Lung microvascular endothelial cell (primary cell): ENCODE measurements at places on chromosomes 6 and 20. TPM values are rescaled to one million over a fixed set of nuclear protein-coding genes. Genes with fewer than 3 reads are reported as not detected.

Gene OPRL1
- total RNA-seq, result 1.7 and 3.0 TPM in 2 replicates

Gene SLC24A3
- under 0.01 TPM in 1 of 2 replicates, not detected in the other for total RNA-seq

Gene ARHGAP40
- not detected in 2 replicates for total RNA-seq

Gene COL11A2
- total RNA-seq, result under 0.01 and 0.20 TPM in 2 replicates

DNA sequence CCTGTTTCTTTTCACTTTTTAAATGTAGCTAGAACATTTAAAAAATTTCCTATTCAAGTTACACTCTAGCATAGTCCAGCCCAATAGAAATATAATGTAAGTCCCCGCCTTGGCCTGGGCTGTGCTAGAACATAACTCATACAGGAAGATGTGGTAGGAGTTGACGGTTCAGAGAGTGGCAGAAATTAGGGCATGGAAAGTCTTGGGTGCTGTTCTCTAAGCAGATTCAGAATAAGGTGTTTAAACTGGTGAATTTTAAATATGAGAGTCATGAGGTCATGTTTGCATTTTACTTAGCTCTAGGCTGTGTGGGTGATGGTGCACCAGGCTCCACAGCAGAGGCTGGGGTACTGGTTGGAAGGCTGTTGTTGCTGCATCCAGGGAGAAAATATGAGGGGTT, 256.5 kb downstream of the FARS2 start:
- no peak for DNase-seq

- no peak for DNase-seq
Measured at GRCh38 chr6:49497304-49497703, 2.4 kb upstream of the GLYATL3 start.

GRCh38 chr6:139081471-139081870, 52.9 kb downstream of the ABRACL start:
- no peak for DNase-seq

GRCh38 chr20:49915118-49915379, 280 bp downstream of the SPATA2 start:
- DNase-seq, result no peak

DNA sequence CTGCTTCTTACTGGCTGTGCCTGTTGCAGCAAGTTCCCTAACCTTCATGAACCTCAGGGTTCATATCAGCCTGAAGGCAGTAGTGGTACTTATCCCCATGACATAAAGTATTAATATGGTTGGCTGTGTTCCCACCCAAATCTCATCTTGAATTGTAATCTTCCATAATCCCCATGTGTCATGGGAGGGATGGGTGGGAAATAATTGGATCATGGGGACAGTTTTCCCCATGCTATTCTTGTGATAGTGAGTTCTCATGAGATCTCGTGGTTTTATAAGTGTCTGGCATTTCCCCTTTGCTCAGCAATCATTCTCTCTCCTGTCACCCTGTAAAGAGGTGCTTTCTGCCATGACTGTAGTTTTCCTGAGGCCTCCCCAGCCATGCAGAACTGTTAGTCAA, 61.8 kb downstream of the FAM229B start:
- peak; percentile 23 for DNase-seq

GRCh38 chr6:2733736-2734480, 16.8 kb downstream of the MYLK4 start:
- no peak for DNase-seq

DNA sequence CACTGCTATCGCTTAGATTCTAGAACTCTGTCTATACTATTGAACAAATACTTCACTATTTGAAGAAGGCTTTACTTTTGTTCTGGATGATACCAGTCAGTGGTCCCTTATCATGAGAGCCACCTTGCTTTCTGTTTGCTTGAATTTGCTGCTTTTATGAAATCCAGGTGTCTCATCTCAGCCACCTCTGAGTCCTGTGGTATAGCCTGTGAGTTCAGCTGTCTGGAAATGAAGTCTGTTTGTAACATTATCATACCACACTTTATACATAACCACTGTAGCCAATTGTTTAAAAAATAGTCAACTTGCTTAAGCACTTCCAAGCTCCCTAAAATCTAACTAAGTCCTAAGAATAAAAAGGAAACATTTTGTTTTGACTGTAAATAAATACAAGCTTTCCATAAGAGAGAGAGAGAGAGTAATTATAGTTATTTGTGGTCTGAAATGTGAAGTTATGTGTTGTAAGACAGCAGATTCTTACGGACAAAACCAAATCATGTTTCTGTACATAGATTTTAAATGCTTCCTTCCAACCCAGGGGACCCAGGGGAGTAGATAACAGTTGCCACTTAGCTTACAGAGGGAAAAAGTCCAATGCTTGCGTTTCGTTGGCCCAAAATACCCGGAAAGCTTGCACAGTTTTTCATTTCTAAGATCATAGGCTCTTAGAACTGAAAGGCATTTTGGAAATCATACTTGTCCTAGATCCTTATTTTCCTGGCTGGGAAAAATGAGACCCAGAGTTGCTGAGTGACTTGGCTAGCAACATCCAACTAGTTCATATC, 1107.8 kb upstream of the FLRT3 start:
- no peak for DNase-seq

DNA sequence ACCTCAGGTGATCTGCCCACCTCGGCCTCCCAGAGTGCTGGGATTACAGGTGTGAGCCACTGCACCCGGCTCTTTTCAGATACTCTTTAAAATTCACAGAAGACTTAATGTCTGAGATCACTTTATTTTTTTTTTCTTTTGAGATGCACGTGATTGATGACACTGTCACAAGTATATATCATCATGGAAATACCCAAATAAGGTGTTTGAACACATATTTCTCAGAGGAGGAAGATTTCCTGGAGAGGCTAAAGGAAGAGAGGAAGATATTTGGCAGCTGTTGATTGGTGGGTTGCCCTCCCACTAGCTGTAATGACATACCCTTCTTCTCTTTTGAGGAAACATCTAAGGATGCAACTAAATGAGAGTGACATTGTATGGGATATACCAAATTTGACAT, 225.9 kb upstream of the CITED2 start:
- DNase-seq, result no peak

DNA sequence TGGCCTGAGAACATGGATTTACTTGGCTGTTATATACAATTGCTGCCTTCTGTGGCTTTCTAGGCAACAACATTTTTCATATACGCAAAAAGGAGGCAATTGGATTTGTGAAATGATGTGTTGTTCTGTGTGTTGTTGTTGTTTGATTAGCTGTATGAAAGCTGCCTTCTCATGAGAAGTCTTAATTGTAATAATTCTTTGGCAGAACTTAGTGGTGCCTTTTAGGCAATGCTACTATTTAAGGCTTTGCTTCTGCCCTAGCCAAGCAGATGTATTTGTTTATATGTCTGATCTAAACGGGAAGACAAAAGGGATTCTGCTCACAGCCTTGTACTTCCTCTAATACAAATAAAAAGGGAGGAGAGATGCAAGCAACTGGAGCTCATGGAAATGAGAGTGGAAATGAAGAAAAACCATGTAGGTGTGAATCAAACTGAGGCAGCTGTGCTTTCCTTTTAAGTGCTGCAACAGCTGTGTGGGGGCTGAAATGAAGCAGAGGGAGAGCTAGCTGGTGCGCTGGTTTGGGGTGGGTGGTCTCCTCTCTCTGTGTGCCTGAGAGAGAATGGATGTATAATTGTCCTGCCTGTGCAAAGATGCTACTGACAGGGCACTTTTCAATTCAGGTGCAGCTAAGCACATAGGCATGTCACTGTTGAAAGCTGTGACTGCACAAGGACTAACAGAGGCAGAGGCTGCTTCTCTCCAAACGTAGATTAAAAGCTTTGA, 386.9 kb upstream of the MAN1A1 start:
- DNase-seq, result no peak

DNA sequence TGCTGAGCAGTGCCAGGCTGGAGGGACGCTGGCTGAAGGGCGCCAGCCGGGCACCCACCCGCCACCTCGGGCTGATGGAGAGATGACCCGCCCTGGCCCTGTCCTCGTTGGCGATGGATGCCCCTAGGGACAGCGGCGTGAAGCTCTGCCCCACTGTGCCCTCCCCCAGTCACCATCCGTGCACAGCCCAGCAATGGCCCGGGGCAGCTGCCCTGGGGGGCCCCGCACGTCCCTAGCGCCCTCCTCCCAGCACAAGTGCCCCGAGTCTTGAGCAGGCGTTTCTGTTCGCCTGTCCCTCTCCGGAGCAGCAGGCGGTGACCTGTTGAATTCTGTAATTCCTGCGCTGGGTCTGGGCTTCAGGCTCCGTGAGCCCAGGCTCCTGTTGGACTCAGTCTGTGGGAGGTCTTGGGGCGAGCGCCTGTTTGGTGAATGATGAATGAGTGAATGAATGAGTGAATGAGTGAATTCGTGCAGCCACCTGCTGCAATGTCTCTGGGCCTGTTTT, 36.8 kb upstream of the CHRNA4 start:
- DNase-seq, result no peak

GRCh38 chr20:61585764-61586163, 333.7 kb downstream of the CDH4 start:
- no peak for DNase-seq

- DNase-seq, result no peak
Measured at GRCh38 chr6:147366290-147366689, 142.2 kb upstream of the SAMD5 start.

DNA sequence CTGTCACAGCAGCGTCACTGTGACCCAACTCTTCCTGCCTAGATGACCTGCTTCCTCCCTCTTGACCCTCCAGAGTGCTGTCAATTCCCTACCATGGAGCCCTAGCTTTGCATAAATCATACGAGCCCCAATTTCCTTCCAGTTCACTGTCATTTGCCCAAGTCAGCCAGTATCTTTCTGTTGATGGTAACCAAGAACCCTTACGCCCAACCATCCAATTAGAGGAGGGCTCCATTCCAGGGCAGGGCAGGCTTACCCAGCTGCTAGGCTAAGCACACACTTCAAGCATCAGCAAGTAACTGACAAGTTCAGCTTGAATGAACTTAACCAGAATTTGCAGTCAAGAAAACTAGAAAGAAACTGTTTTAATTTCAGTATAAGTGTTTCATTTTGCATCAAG, 25.7 kb downstream of the WFDC3 start:
- peak; percentile 11 for DNase-seq

- DNase-seq, result peak; percentile 3
Measured at GRCh38 chr6:170452767-170453545, 100.2 kb downstream of the PSMB1 start.
